A549 treated with DMSO at 1 μM for 4 hours (cell line): ENCODE measurements at places on chromosomes 11 and 22. TPM values are rescaled to one million over a fixed set of nuclear protein-coding genes. Genes with fewer than 3 reads are reported as not detected.

Gene ALX4
- total RNA-seq: 5.5 to 7.9 TPM (median 6.3 TPM) in 5 replicates

Gene TRPM5
- not detected in 5 replicates for total RNA-seq

Gene UPK3A
- total RNA-seq: not detected in 5 replicates

Gene OR5B21
- not detected in 5 replicates for total RNA-seq

Gene CECR2
- 0.06 to 0.21 TPM (median 0.09 TPM) in 5 replicates for total RNA-seq

Gene SYT7
- total RNA-seq: 0.92 to 1.2 TPM (median 1.1 TPM) in 5 replicates

Gene GNG3
- total RNA-seq: not detected in 5 replicates

Gene TOM1
- total RNA-seq: 15.7 to 17.5 TPM (median 16.3 TPM) in 5 replicates
